Kidney glomerular epithelial cell (primary cell): ENCODE measurements at places on chromosomes 7 and 10.

DNA sequence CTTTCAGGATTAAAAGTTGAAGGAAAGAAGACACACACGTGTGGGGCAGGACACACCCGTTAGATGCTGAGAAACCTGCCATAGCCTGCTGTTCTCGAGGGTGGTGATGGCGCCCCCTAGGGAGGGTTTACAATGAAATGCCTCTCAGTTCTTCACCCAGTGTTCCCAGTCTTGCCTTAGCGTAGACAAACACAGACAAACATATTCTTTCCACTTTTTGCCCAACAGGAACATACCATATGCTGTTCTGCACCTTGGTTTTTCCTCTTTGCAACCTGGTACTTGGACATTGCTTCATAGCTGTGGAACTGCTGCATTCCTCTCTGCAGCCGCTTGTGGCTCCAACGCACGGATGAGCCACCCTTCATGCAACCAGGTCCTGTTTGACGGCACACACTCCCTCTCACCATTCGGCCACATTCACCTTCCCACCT lies 23.3 kb upstream of the HSPA12A start:
- peak; percentile 51 for DNase-seq

- no peak for DNase-seq
Observed at GRCh38 chr7:5388905-5389433, 34.7 kb downstream of the TNRC18 start.

DNA sequence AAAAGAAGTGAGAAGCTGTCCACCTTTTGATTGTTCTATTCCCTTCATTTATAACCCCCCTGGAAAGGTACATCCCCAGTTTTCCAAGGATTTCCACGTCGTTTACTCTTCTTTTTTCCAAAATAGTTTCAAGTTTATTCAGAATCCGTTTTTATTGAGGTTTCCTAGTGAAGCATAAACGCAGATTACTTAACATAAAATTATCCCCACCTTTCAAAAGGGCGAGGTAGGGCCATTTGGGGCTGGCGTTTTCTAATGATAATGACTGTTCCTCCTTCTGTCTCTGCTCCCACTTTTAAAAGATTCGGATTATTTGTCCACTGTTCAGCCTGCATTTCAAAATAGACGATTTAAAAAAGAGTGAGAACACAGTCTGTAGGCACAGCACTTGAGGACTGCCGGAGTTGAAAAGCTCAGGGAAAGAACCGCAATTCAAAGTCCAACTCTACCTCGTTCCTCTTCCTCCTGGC lies 165.2 kb upstream of the PPP1R3A start:
- DNase-seq = no peak

DNA sequence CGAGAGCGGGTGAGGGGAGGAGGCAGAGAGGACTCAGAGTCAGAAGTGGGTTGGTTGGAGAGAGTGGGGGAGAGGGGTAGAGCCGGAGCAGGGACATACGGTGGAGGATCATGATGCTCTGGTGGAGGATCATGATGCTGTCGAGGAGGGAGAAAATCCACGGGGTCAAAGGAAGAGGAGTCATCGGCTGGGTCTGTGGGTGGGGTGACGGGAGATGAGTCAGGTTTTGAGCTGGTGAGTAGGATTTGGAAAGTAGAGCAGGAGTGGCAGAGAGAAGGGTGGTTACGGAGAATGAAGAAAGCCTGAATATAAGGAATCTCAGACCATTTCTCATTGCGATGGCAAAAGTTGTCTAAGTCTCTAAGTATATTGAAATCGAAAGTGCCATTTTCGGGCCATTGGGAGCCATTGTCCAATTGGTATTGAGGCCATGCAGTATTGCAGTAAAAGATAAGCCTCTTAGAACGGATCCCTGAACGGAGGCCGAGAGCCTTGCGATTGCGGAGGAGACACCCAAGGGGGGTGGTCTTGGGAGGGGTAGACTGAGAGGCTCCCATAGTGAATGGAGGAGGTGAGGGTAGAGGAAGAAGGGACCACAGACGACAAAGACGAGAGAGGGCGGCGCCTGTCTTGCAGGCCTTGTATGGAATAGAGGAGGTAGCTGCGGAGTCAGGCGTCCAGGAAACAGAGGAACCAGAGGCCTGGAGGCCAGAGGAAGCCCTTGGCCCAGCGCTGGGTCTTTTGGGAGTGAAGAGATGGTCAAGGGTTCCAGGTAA lies 23.8 kb downstream of the SCIN start:
- DNase-seq = no peak

DNA sequence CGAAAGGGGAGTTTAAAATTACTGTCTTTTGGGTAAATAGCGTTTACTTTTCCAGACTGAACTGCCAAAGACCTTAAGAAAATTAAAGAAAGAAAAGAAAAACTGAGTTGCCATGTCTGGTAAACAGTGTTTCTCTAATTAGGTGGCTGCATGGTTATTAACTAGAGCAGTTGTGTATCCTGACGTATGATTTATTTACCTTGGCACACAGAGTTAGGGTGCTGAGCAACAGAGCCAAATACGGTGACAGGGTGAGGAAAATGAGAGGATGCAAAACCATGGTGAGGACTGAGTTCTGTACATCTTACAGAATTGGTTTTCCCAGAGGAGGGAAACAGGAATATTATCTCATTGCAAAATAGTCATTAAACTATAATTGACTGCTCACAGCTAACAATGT lies 546.4 kb upstream of the FZD8 start:
- DNase-seq = no peak

DNA sequence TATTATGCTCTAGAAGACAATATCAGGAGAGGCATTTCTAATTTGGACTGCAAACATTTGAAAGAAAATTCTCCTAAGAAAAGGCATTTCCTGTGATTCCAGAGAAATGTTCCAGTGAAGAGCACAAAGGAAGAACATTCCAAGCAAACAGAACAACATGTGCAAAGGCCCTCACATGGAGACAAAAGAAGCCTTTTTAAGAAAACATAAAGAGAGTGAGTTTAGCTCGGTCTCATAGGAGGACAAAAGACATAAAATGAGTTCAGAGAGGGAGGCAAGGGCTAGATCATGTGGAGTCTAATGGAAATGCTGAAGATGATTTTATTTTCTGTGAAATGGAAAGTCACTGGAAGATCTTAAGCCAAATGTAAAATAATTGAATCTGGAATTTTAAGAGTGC lies 269.8 kb upstream of the HGF start:
- no peak for DNase-seq
